ENCODE measurements at places on chromosomes 6 and 20.

DNA sequence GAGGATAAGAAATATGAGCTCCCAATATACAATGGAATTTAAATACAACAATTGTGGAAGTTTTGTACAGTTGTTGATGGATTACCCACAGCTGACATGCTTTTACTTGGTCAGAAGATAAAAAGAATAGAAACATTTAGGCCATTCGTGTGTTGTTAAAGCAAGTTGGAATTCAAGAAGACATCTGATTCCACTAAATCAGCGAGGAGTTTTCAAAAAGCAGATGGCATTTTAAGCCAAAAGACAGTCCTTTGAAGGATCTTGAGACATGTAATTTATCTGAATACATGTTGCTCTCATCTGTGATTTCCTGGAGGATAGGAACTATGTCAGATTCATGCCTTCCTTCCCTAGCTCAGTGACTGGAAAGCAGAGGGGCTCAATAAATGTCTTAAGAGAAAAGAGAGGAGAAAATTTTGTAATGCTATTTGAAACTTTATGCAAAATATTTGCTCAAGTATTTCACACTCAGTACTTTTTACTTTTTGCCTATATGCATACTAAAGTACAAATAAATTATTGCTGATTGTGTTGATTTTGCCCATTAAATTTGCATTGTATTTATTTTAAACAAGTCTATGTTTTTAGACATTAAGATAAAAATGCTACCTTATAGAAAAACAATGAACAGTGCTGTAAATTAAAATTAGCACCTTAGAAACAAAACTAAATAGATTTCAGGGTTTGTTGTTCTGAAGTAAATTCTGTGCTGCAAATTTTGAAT, 733.8 kb upstream of the FLRT3 start:
- no peak for DNase-seq

DNA sequence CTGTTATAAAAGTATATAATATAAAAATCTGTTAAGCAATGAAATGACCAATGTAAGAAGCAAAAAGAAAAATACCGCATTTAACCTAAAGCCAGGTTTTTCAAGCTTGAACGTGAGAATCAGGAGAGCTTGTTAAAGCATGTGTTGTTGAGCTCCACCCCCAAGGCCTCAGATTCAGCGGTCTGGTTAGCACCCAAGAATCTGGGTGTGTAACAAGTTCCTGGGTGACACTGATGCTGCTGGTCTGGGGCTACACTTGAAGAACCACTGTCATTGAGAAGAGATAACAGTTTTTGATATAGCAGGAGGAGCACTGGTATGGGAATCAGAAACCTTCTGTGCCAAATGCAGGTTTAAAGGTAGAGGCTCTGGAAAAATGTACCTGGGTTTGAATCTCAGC, 154.0 kb downstream of the ID4 start:
- DNase-seq, result no peak

GRCh38 chr6:162970246-162970645, 242.5 kb downstream of the PACRG start:
- DNase-seq, result no peak

DNA sequence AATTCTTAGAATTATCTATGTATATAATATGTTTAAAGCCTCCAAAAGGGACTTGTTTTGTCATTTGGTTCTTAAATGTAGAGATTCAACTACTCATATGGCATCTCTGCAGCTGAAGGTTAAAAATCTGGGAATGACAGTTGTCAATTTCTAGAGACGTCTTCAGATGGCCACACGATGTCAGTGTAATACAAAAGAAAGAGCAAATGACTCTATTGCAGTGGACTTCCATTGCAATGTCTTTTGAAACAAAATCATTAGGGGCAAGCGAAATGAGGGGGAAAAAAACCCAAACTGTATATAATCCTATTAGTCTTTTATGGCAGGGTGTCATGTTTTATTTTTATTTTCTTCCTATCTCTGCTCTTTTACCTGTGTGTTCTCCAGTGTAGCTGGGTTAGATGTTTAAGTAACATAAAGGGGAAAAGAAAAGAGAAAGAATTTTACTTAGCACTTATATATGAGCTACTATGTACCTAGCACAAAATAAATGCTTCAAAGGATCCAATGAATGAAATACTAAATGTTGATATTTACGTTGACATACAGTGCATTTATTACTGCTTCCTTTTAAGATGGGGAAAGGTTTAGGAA, 26.2 kb downstream of the CCN2 start:
- no peak for DNase-seq

GRCh38 chr6:145427232-145427631, 308.1 kb downstream of the EPM2A start:
- DNase-seq, result no peak

GRCh38 chr6:7053125-7053774, 54.5 kb upstream of the RREB1 start:
- no peak for DNase-seq

DNA sequence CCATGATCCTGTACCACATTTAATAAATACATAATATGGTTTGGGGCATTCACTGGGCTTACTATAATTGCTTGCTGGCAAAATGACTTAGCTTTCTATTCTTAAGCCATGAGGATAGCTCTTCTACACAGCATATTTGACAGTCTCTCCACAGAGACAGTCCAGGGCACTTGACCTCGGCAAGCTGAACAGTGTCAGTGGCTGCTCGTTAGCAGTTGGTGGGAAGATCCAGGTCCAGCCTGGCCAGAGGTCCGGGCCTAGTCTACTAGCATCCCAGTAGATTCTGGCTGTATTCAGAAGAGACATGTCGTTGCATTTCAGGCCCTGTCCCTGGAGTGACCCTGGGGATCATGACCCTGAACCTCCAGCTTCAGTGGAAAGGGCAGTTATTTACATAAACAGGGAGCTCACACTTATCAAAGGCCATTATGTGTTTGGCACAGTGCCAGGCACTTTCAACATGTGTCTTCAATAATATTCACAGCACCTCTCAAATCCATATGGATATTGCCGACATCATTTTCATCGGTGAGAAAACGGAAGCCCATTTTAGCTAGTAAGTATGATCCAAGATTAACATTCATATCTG, 139.0 kb downstream of the IMPG1 start:
- no peak for DNase-seq

GRCh38 chr6:5583528-5583927, 322.2 kb downstream of the FARS2 start:
- DNase-seq, result no peak

DNA sequence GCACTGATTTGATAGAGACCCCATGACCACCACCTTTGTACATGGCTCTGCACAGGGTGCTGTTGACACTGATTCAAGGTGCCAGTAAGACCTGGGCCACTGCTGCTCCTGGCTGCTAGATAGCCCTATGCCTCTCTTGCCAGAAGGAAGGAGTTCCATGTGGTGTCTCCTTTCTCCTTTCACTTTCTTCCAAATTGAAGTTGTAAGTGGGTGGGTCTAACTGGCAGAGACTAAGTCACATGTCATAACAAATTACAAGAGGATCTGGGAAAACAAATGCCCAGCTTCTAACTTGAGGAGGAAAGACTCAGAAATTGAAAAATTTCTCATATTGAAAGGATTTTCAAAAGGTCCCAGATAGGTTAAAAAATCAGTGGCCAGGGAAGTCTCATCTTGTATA, 116.8 kb downstream of the TFAP2B start:
- no peak for DNase-seq

DNA sequence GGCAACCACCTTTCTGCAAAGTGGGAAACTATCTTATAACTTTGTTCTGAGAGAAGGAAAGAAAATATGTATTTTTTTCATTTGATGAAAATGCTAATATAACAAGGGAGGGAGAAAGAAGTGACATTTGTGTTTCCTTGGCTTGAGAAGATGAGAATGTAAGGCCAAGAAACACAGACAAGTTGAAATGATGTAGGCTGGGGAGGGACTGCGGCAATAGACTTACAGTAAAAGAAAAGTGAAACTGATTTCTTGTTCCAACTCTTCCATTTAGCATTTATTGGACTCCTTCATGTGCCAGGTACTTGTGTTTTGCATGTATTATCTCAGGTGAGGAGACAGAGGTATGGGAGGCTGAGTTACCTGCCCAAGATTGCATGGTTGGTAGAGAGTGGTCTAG, 130.9 kb downstream of the CARMIL1 start:
- no peak for DNase-seq

DNA sequence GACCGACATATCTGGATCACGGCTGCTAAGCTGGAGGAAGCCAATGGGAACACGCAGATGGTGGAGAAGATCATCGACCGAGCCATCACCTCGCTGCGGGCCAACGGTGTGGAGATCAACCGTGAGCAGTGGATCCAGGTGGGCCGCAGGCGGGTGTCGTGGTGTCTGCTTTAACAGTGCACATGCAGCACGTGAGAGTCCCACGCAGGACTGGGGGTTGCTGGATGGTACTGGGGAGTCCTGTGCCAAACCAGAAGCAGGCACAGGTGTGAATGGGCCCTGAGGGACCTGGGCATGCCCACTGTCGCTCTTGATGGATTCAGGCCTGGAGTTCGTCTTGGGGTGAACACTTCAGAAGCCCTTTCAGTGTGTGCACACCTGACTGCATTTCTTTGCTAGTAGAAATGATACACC, 24.6 kb upstream of the C20orf204 start:
- no peak for DNase-seq

DNA sequence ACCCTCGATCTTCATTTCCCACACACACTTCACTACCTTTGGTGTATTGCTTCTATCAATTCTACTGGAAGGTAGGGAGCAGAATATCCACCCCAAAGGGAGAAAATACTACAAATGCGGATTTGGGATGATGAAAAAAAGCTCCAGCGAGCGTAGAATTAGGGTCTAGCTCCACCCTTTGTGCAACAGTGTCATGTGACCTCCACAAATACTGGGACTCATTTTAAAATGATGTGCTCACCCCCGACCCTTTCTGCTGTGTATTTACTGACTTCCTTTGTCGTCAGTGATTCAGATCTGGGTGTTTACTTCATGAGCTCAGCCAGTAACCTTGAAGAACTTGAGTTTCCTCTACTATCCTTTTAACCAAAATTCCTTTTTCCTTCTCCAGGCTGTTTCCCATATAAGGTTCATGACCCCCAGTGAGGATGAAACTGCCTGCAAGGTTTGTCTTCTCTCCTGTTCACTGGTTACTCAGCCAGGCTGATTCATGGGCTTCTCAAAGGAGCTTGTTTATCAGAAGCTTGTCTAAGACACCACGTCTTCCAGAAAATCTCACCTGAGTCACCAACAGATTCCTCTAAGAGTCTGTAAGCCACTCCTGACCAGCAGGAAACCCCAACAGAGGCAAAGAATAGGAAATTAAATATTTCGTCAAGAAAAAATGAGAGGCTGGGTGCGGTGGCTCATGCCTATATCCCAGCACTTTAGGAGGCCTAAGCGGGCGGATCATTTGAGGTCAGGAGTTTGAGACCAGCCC, 39.6 kb upstream of the PAX1 start:
- DNase-seq, result no peak

- DNase-seq, result no peak
Measured at GRCh38 chr20:36686504-36686903, 40.5 kb upstream of the SLA2 start.

GRCh38 chr6:19128701-19129100, 708.5 kb upstream of the ID4 start:
- no peak for DNase-seq

DNA sequence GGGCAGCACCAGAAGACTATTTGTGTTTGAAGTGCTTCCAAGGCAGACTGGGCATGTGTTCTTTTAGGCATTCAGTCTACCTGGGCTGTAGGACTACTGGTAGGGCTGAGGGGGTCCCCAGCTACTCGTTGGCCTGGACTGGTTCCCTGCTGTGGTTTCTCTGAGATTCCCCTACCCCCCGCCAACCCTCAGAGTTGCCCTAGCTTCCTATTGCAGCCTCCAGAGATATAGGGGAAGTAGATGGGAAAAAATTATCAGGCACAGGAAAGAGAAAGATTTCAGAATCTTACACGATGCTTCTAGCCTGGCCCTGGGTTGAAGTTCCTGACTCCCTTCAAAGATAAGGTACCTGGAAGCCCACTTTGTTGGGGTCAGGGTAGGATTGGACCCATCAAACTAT, 22.5 kb downstream of the BRPF3 start:
- DNase-seq, result no peak

DNA sequence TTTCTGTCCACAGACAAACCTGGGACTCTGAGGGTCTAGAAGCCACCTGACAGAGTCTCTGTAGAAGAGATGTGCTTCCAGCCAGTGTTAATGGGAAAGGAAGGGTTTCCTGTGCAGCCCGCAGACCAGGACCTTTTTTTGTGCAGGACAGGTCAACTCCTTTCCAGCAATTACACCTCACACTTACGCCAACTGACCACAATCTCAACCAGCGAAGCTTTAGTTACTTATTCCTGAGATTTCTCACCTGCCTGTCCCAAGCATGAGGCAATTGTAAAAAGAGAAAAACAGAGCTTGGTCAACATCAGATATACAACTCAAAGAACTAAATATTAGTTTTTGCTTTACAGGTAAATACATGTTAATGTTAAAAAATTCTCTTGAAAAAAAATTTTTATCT, 393.8 kb upstream of the ID4 start:
- no peak for DNase-seq

DNA sequence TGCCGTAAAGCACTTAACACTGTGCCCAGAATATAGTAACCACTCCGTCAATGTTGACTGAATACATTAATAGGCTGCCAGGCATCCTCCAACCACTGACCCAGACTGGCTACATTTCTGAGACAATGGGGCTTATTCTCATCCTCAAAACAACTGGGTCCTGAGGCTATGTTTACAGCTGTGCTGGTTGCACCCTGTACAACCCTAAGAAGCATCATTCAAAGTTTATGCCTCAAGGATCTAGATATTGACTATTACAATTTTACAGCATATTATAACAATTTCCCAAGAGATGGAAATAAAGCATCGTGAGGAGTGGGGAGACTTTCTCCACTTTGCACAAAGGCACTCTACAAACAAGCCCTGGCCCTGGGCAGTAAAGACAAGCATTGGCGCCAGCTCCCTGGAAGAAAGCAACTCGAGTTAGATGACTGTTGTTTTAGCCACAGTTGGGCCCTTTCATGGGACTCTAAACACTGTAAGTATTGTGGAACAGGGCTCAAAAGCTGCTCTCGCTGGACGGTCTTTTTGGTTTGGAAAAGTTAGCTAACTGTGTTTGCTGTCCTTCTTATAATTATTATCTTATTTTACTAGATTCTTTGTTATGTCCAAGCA, 30.2 kb downstream of the MYLIP start:
- no peak for DNase-seq

- DNase-seq, result no peak
Measured at GRCh38 chr6:110660066-110660655, 155.1 kb downstream of the CDK19 start.

DNA sequence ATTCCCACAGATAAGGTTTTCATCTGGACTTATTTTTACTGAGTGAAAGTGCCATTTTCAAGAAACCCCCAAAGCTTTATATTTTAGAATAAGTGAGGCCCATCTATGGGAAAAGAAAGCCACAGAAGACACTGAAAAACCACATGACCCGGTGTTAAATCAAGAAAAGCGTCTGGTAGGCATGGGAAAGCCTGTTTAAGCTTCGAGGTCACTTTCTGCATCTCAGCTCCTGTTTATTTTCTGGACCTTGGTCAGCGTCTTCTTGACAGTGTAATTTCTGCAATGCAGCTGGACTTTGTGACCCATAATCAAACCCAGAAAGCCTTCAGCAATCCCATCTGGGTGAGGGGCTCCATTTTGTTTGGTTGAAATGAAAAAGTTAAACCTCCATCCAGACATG, 59.6 kb upstream of the NEDD9 start:
- no peak for DNase-seq
